Heart left ventricle (tissue), 16 donors: ENCODE measurements at places on chromosomes 1 and 21.

- DNase-seq, result no peak
These were observed 13.2 kb downstream of the SETD4 start for GRCh38 chr21:36047139-36047538.

DNA sequence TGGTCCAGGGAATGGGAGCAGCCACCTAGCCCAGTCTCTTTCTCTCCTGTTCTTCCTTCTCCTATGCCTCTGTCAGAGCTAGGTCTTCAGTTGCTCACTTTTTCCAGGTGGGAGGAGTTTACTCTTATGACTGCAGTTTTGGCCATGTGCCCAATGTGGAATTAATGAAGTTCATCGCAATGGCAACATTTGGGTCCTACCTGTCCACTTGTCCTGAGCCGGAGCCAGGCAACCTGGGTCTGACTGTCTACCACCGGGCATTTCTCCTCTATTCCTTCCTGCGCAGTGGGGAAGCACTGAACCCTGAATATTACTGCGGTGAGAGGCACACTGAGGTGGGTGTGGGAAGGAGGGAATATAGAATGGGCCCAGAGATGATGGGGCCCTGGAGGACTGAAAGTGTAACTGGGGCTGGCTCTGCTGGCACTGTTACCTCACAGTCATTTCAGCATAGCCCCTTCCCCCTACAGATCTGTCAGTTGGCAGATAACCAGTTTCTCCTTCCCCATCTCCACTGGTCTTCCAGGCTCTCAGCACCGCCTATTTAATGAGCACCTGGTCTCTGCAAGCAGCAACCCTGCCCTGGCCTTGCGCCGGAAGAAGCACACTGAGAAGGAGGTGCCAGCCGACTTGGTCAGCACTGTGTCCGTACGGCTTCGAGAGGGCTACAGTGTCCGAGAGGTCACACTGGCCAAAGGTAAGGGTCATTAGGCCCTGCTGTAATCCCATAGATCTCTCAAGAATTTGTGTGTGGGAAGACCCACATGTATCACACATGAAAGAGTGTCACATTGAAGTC, 30.1 kb downstream of the SZT2 start:
- DNase-seq, result no peak

- DNase-seq, result no peak
These were observed 749 bp downstream of the EXOSC10 start for GRCh38 chr1:11098931-11099309.

DNA sequence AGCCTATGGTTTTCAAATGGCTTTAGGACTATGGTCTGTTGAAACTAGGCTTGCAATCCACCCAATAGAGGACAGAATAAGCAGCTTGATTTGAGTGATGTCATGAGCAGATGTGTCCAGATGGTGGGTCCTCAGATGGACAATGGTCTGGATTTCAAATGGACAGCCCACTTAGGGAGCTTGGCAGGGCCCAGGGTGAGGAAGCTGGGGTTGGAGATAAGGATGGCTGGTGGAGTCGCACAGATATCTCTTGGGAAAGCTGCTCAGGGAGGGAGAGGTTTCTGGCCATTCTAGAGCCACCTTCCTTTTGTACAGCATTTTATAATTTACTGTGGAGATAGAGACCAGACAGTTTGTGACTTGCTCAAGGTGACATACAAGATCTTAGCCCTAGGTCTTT, 55.0 kb downstream of the NFASC start:
- DNase-seq, result no peak

DNA sequence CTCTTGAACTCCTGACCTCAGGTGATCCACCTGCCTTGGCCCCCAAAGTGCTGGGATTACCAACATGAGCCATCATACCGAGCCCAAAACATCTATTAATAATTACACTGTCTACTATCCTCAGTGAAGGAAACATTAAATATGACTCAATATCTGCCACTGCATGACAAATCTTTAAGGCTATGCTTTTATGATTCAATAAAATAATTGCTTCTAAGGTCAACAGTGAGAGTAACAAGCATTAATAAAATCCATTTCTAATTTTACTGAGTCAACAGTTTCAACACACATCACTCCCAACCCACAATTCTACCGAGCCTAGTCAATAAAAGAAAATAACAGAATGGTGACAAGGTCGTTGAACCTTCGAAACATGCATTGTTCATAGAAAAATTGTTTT, 125.5 kb upstream of the CHRM3 start:
- no peak for DNase-seq

DNA sequence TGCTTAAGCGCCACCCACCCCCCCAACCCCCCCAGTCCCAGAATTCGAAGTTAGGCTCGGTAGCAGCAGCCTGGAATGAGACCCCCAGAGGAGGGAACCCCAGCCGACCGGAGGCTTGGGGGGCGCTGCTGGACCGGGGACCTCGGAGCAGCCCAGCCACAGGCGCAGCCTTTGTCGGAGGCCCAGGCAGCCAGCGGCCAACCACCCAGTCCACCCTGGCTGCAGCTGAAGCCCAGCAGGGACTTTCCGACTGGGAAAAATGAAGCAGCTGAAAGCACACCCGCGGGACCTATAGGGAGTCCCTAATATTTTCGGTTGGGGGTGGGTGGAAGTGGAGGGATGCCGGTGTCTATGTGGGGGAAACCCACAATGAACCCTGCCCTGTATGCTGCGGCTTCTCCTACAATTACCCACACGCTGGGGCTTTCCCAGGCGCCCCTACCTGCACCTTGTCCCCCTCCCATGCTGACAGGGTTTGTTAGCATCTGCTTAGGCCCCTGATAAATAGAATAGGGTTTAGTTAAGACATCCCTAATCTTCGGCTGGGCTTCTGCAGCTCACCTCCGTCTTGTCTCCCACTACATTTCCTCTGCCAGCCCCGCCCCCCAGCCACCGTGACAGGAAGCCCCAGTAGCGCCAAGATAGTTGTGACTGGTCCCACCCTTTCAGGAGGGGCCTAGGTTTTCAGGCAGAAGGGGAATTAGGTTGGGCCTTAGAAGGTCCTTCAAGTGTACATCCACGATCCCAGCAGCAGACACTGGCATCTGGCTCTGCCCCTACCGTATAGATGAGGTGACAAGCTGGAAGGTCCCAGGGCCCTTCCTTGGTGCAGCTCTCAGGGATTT, 838 bp downstream of the CCDC28B start:
- peak; percentile 81 for DNase-seq

DNA sequence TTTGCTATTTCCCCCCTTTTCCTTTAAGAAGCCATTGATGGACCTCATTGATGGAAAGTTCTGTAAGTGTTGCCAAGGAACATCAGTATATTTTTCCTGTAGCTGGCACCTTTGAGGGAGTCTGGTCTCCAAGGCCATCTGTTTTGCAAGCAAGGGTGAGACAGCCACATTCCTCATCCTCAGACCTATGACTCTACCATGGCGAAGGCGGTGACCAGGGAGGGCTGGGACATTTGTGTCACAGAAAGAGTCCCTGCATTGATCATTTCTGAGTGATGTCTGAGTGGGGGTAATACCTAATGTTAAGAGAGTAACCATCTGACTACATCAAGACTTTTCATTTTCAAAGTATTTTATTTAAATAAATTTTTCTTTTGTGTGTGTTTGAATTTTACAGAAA, 35.4 kb downstream of the KIAA0040 start:
- DNase-seq, result no peak

- no peak for DNase-seq
These were observed 184.2 kb downstream of the ETS2 start for GRCh38 chr21:38989745-38990423.

GRCh38 chr1:220764757-220765156, 16.6 kb downstream of the MTARC2 start:
- no peak for DNase-seq

DNA sequence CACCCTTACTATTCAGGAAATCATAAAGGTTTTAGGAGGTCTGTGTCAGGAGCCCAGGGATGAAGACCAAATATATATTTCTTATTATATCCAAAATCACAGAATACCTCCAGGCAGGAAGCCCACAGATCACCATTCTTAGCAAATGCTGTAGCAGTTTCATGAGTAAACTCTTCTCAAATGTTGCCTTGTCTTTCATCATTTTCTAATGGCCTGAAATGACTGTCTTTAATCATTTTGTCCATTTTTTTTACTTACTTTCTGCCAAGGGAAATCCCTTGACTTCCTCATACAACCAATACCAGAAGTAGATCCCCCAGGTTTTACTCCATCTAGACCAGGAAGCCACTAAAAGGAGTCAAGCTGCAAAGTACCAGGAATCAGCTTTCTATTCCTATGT, 32.4 kb downstream of the PSMG1 start:
- no peak for DNase-seq

- DNase-seq, result no peak
These were observed 105.4 kb upstream of the KCNK2 start for GRCh38 chr1:214977110-214977509.

DNA sequence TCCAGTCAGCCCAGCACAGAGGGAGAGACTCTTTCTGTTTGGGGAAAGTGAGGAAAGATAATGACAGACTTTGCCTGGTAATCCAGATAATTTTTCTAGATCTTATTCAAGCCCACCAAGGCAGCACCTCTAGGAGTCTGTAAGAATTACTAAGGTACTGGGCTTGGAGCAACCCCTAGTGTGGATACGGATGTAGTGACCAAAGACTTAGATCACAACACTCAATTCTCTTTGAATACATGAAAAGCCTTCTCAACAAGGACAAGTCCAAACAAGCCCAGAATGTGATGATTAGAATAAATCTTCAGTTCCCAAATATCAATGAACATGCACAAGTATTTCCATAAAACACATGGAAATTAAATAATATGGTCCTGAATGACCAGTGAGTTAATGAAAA, 206.9 kb downstream of the MRPL39 start:
- DNase-seq, result no peak

DNA sequence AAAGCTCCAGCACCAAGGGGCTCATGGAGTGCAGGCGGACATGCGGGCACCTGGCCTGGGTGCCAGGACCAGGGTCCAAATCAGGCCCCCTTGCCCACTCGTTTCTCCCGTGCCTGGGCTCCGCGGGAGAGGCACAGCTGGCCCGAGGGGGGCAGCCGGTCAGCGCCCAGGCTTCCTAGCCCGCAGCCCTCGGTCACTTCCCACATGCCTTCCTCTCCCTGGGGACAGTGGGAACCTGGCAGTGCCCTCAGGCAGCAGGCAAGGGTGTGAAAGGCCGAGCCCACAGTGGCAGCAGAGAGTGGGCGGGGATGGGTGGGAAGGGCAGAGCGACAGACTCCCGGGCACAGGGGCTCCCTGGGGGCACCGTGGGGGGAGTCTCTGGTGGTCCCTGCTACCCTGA, 69.8 kb downstream of the MEGF6 start:
- DNase-seq, result no peak

- DNase-seq, result no peak
These were observed 1.1 kb downstream of the KCNJ9 start for GRCh38 chr1:160082487-160082886.

GRCh38 chr1:100290291-100290690, 24.3 kb downstream of the RTCA start:
- no peak for DNase-seq

DNA sequence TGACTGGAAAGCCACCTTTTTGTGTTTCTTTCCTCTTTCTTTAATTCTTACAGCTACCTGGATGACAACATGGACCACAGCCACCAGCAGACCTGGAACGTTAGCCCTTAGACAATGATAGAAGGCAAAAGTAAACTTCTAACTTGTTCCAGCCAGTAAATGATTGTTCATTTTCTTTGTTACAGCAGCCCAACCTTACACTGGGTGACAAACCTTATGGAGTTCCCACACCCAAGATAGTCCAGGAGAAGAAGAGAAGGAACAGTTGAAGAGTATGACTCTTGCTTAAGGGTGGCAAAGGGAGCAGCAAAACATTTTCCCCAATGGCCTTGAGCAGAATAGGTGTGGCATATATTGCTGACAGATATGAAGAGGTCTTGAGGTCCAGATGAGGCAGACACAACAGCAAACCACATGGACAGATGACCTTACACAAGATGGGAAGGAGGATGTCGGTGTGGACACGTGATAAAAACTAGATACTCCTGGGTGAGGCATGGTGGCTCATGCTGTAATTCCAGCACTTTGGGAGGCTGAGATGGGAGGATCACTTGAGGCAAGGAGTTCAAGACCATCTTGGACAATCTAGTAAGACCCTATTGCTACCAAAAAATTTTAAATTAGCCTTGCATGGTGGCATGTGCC, 11.8 kb upstream of the FAM76A start:
- no peak for DNase-seq

DNA sequence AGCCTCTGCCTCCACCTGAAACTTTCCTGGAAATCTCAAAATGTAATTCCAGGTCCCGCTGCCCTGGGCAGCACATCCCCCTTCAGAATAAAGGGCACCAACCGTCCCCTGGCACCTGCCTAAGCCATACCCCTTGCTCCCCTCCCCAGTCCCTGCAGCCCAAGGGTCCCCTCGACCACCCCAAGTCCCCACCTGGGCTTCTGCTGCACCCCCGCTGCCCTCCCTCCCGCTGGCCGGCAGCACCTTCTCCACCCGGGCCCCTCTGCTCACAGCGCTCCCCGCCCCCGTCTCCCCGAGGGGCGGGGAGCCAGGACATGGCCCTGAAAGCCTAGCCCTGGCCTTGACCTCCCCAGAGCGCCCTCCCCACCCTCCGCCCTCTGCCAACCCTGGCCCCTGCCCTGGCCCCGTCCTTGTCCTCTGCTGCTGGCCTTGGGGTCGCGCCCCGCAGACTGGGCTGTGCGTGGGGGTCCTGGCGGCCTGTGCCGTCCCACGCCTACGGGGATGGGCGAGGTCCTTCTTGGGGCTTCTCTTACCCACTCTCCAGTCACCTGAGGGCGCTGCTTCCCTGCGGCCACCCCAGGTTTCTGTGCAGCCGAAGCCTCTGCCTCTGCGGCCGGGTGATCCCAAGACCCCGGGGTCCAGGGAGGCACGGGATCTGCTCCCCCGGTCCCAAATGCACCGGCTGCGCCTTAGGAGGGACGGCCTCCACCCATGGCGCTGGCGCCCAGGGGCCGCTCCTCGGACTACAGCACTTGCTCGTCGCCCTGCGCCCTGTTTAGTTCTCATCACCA, 41.7 kb downstream of the WDR4 start:
- DNase-seq, result no peak

DNA sequence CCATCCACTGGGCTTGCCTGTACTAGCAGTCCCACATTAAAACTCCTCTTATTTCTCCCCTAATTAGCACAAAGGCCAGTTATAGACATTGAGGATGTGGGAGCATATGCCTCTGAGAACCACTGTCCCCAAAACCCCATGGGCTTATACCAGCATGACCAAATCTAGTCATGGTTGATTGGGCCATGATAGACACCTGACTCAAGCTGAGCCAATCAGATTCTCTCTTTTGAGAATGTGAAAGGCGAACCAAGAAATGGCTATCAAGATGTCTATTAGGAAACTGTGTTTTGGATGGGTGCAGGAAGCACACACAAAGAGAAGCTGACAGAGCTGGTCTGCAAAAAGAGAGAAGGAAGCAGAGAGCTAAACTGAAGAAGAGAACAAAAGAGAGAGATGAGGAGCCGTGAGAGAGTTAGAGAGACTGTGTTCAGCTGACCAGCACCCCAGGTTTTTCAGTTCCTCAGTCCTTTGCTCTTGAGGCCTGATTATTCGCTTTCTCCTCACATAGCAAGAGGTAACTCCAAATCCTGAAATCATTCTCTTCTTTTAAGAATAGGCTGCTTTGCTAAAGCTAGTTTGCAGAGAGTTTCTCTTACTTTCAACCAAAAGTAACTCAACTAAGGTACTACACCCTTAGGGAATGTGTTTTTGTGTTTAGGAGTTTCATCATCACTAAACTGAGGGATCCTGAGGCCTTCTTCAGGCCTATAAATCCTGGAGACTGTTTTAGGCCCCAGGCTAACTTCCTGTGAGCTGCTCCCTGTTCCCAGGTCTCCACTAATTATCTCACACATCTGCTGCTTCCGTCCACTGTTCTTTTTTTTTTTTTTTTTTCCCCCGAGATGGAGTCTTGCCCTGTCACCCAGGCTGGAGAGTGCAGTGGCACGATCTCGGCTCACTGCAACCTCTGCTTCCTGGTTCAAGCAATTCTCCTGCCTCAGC, 7.9 kb upstream of the TIPRL start:
- DNase-seq, result no peak
